ENCODE measurements at places on chromosomes 5 and 9. TPM values are rescaled to one million over a fixed set of nuclear protein-coding genes. Genes with fewer than 3 reads are reported as not detected.

PCA3 gene
- not detected for polyA plus RNA-seq

TPPP gene
- polyA plus RNA-seq = 2.5 TPM

SLC6A18 gene
- not detected for polyA plus RNA-seq

INSYN2B gene
- 0.92 TPM for polyA plus RNA-seq

LCN6 gene
- polyA plus RNA-seq = 33.4 TPM

ANKH gene
- 17.2 TPM for polyA plus RNA-seq

FOXD4L4 gene
- not detected for polyA plus RNA-seq

RFESD gene
- polyA plus RNA-seq = 3.4 TPM

SLIT3 gene
- polyA plus RNA-seq = 71.6 TPM

KIF12 gene
- not detected for polyA plus RNA-seq

TMEM267 gene
- 6.3 TPM for polyA plus RNA-seq

CSF1R gene
- polyA plus RNA-seq = 8.1 TPM

SPATA24 gene
- 6.7 TPM for polyA plus RNA-seq
